ENCODE measurements at places on chromosomes 11 and 22.

DNA sequence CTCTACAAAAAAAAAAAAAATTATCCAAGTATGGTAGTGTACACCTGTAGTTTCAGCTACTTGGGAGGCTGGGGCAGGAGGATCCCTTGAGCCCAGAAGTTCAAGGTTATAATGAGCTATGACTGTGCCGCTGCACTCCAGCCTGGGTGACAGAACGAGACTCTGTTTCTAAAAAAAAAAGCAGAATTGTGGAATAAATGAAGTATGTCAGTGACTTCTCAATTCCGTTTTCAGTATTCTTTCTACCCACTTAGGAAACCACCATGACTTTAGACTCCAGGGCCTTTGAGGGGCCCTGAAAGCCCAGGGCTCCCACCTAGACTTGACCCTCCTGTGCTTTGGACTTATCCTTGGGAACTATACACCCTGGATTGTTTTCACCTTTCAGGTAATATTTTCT lies 6.5 kb upstream of the NUP160 start:
- DNase-seq: no peak

DNA sequence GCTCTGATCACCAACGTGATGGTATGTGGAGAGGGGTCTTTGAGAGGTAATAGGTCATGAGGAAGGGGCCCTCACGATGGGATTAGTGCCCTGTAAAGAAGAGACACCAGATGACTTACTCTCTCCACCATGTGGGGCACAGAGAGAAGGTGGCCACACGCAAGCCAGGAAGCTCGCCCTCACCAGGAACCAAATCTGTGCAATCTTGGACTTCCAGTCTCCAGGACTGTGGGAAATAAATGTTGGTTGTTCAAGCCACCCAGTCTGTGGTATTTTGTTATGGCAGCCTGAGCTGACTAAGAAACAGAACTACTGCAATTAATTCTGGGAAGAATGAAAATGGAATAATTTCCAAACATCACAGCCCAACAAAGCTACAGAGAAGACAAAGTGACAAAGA lies 117.5 kb downstream of the SNX19 start:
- DNase-seq: peak; percentile 41

- no peak for DNase-seq
Observed at GRCh38 chr22:47802421-47802820, 1040.0 kb downstream of the TBC1D22A start.

- no peak for DNase-seq
Observed at GRCh38 chr11:76777876-76778275, 5.3 kb upstream of the TSKU start.

DNA sequence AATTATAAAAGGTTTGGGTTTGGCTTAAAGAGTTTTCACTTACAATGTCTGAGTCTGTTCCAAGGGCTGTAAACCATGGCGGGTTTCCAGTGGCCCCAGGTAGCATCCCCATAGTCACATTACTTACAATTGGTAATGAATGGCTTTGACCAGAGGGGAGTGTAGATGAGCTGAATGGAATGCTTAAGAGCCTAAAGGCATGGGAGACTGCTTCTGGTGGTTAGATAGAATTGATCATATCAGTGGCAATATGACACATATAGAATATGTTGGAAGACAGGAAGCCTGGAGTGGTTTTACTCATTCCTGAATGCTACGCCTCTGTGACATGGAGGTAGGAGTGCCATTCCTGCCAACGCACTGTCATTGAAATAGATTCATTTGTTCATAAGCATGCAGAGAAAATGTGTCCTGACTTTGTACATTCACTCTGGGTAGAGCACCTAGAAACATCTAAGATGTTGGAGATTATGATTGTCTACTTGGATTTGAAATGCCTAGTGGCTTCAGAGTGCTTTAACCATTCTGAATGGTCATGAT lies 183.3 kb downstream of the BLID start:
- no peak for DNase-seq

- peak; percentile 99 for DNase-seq
Observed at GRCh38 chr11:10454878-10455631, at the start of gene AMPD3. AMPD3 (plus strand) TSS chr11:10455264; CDS start chr11:10461520, 6,256 bp downstream.

GRCh38 chr22:29757096-29757495 lies 9.7 kb downstream of the ZMAT5 start:
- DNase-seq: no peak

DNA sequence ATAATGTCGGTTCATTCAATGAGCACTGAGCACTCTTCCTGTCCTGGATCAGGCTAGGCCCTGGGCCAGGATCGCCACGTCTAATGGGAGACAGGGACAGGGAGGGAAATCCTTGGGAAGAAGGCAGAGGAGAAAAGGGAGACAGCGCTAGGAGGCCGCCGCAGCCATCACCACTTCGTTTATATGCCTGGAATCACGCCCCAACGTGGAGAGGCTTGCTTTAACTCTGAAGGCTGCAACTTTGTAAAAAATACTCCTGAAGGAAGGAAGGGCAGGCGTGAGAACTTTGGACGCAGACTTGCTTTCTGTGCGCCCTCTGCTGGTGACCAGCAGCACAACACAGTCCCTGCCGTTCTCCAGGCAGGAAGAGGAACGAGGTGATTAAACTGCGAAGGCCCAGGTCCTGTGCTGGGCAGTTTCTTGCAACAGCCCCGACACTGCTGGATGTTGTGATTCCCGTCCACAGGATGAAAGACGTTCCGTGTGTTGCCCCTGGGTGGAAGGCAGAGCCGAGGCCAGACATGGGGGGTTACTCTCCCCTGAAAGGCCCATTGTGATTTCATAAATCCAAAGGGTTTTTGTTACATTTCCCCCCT lies 22.1 kb downstream of the RIBC2 start:
- peak; percentile 89 for DNase-seq

DNA sequence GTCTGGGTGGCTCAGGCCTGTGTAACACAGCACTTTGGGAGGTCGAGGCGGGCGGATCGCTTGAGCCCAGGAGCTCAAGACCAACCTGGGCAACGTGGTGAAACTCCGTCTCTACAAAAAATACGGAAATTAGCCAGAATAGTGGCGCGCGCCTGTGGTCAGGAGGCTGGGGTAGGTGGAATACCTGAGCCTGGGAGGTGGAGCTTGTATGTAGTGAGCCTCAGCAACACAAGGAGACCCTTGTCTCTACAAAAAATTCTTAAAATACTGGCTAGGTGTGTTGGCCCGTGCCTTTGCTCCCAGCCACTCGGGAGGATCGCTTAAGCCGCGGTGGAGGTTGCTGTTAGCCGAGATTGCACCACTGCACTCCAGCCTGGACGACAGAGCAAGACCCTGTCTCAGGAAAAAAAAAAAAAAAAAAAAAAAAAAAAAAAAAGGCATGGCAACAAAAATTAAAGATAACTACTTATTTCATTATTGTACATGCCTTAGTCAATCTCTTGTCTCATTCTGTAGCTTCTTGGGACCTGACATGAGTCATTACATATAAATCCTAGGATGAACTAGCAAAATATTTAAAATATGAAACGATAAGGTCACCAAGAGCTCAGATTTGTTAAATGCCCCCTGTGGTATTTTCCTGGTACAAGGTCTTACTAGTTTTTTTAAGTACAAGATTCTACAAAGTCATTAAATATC lies 1.1 kb downstream of the TAF1D start:
- DNase-seq: peak; percentile 39

DNA sequence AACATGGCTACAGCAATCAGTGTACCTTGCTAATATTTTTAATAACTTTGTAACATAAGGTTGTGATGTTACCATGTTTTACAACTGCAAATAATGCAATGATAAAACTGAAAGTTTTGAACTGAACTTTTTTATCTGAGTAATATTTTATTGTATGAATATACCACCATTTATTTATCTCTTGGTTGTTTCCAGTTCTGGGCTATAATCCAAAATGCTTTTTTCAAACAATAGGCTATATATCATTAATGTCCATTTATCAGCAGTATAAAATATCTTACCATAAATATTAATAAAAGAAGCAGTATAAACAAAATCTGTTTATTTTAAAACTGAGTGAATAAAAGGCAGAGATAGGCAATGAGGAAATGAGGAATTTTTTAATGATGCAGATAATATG lies 63.3 kb downstream of the SIK3 start:
- DNase-seq: no peak

DNA sequence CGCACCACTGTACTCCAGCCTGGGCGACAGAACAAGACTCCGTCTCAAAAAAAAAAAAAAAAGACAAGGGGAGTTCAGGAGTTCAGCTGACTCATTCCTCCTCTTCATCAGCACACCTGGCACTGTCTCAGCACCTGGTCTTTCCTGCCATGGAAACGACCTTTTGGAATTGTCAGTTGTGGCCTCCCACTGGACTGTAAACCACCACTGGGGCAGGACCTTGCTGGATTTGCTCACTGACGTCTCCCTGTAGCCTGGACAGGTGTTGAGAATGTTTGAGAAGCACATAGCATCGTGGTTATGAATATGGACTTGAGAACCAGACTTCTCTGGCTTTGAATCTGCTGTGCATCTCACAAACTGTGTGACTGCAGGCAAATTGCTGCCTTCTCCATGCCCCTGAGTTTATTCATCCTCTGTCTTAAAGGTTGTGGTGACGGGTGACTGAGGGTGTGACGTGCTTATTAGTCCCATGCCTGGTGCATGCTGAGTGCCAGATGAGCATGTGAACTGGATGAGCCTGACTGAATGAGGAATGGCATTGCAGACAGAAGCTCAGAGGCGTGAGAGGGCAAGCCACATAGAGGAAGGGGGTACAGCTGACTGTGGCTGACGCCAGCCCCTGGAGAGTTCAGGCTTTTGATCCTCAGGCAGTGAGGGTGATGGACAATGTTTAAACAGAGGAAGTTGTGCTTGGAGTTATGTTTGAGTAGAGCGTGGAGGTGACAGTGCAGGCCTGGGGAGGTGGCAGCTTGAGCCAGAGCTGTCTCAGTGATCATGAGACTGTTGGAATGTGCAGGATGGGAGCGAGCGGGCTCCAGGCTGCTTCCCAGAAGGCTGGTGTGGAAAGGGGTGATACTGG lies 12.7 kb downstream of the TOM1 start:
- peak; percentile 69 for DNase-seq

GRCh38 chr11:116876656-116877055 lies 39.2 kb upstream of the APOA1 start:
- DNase-seq: no peak

DNA sequence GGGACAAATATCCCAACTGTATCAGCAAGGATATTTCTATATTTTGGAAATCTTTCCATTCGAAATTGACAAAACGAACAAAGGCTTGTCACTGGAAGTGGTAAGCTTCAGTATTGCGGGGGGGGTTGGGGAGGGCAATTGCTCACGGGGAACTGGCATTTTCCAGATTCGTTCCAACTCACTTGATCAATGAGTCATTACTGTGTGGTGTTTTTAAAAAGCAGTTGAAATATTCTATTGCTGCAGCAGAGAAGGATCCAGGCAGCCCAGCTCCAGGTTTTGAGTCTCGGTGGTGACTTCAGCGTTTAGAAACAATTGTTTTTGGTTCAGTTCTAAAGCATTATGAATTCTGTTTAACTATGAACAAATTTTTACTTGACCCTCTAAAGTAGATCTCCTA lies 33.8 kb upstream of the FBLN1 start:
- peak; percentile 91 for DNase-seq

- DNase-seq: peak; percentile 62
Observed at GRCh38 chr22:19483481-19484244, 3.9 kb downstream of the CDC45 start.

DNA sequence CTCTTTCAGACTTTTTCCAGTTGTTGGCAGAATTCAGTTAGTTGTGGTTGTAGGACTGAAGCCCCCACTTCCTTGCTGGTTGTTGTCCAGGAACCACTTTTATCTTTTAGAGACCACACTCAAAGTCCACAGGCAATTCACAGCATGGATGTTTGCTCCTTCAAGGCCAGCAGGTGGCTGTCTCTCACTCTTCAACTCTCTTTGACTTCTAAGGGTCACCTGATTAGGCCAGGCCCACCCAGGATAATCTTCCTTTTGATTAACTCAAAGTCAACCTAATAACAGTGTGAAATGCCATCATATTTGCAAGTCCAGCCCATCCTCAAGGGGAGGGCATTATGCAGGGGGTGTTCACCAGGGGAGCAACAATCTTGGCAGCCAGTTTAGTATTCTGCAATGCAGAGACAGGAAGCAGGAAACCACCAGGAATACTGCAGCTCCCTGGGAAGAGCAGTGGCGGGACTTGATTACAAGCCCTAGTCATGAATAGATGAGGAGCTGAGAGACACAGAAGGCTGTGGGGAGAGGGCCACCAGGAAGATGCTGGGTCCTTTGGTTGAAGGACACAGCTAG lies 52.4 kb downstream of the LRRC74B start:
- peak; percentile 7 for DNase-seq

DNA sequence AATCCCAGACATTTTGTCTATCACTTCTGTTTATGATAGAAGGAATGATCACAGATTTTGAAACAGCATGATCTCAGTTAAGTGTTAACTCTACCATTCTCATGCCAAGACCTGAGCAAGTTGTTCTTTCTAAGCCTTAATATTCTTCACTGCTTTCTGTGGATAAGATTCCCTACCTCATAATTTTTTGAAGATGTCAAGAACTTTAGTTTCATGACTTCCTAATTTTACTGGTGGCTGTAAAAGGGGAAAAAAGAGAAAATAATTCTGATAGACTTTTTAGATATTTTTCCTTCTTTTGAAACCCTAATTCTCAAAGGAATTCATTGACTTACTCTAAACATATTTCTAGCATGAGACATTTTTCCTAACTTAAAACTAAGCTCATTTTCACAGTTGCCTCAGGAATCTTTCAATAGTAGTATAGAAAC lies 520.0 kb upstream of the LUZP2 start:
- DNase-seq: peak; percentile 73

DNA sequence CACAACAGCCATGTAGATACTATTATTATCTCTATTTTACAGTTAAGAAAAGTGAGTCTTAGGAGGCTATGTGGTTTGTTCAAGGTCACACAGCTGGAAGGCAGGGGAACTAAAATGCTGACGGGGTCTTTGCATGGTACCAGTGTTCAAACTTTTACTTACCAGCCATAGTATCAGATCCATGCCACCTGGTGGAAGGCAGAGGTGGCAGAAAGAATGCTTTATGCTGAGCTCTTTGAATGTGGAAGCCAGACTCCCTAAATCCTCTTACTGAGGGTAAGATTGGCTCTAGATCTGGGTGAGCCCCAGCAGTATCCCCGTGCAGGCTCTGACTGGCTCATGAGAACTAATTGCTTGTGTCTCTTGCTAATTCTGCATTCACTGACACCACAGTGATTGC lies 54.3 kb upstream of the NAV2 start:
- no peak for DNase-seq

DNA sequence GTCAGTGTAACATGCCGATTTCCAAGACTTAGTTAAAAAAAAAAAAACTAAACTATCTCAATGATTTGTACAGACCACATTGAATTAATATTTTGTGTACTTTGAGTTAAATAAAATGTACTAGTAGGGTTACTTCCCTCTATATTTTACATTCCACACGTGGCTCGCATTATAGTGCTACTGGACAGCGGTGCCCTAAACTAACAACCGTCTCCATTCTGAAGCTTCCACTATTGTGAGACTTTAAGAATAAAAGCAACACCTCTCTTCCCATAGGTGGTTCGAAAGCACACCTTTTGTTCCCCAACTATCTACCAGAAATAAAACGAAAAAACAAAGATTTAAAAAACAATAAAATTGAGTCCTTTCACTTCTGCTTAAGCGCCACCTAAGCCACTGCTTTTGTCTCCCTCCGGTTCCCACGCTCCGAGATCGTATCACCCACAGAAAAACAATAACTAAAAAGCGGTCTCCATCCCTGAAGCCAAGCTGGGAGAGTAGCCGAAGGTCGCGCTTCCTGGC lies 380 bp upstream of the TTC17 start:
- no peak for DNase-seq

- no peak for DNase-seq
Observed at GRCh38 chr11:15118431-15118830, 3.7 kb downstream of the INSC start.

Measured in fibroblast of mammary gland (primary cell).